ENCODE measurements at places on chromosomes 12 and 14.

DNA sequence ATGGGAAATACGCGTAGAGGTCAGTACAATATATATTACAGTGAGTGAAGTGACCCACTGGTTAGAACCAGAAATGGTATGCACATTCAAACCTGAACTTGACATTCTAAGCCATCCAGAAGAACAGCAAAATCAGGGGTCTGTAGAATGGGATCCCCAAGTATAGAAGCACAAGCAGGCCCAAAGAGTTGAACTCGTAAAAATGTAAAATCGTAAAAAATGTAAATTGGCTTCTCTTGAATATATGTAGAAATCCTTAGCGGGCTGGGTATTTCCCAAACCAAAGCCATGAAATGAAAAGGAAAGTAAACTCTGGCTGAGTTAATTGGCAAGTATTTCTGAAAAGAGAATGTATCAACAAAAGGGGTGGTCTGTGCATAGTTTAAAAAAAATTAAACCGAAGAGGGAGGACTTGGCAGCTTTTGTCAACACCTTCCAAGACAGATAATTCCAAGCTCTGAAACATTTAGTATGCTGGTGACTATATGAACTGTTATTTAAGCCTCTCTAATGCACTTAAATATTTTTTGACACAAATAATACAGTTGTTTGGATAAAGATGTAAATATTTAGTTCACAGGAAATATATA lies 1505.6 kb upstream of the FLRT2 start:
- DNase-seq = no peak

- DNase-seq = no peak
Measured at GRCh38 chr12:22160396-22161003, 114.5 kb downstream of the CMAS start.

GRCh38 chr12:65784289-65785015 lies 39.8 kb upstream of the HMGA2 start:
- no peak for DNase-seq

GRCh38 chr12:124184456-124184855 lies 110.4 kb upstream of the RFLNA start:
- no peak for DNase-seq

DNA sequence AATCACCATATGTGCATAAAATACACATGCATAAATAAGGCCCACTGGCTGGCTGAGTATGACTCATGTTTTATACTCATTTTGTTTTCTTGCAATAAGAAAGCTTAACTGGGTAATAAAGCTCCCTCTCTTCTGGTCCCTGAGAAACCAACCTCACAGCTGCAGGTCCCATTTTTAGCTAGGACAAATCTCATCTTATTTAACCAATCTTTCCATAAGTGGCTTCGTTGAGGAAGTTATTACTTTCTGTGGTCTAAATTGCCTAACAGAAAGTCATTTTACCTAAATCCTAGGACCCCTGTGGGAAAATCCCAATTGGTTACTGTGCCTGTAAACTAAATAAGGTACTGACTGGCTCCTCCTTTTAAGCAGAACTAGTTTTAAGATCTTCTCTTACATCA lies 232.8 kb upstream of the FBXO33 start:
- DNase-seq = no peak

DNA sequence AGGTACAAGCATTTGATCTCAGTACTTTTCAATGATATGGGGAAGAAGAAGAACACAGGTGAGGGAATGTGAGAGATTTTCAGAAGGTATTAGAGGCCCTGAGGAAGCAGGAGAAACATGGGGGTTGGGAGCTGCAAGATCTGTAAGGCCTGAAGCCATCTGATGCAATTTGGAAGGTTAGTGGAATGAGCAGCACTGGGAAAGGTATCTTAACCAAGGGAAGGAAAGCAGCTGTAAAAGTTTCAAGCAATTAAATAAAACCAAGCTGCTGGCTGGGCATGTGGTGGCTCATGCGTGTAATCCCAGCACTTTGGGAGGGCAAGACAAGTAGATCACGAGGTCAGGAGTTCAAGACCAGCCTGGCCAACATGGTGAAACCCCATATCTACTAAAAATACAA lies 104.4 kb upstream of the PARP11 start:
- DNase-seq = no peak

DNA sequence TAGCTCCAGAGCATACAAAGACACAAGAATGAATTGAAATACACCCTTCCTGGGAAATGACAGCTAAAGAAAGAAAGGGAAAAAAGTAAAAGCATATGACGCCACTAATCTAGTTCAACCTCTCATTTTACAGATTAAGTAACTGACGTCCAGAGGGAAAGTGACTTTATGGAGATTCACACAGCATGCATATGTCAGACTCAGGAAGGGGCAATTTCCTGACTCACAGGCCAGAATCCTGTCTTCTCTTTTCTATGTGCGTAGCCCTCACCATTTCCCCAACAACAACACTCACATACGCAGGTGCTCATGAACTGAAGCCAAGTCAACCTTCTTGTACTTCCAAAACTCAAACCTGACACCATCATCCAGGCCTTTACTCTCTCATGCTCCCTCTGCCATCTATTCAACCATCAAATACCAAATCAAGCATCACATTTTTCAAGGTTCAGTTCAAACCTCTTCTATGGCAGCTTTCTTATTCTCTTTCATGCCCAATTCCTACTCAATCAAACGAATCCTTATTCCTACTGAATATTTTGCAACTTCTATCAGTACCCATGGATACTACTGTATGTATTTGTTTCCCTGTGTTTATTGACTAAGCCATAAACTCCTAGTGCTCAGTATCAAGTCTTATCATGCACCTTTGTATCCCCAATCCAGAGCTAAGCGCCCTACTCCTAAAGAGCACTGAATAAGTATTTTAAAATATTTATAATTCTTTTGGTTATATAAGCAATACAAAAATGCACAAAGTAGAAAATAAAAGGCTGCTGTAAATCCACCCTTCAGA lies 52.8 kb downstream of the STXBP6 start:
- no peak for DNase-seq

DNA sequence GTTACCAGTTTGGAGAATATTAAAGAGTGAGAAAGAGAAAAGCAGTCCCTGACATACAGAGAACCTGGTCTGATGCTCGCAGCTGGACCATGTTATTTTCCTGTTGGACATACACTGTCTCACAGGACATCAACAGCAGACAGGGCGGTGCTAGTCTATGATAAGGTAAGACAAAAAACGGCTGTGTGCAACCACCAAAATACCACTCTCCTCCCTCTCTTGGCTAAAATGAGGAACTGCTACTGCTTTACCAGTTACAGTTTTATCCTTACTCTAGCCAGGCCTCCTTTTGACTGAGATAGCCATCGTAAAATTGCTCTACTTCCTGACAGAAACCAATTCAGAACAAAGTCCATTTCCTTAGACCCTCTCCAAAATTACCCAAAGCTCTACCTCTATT lies 47.0 kb upstream of the ERGIC2 start:
- DNase-seq = peak; percentile 14

DNA sequence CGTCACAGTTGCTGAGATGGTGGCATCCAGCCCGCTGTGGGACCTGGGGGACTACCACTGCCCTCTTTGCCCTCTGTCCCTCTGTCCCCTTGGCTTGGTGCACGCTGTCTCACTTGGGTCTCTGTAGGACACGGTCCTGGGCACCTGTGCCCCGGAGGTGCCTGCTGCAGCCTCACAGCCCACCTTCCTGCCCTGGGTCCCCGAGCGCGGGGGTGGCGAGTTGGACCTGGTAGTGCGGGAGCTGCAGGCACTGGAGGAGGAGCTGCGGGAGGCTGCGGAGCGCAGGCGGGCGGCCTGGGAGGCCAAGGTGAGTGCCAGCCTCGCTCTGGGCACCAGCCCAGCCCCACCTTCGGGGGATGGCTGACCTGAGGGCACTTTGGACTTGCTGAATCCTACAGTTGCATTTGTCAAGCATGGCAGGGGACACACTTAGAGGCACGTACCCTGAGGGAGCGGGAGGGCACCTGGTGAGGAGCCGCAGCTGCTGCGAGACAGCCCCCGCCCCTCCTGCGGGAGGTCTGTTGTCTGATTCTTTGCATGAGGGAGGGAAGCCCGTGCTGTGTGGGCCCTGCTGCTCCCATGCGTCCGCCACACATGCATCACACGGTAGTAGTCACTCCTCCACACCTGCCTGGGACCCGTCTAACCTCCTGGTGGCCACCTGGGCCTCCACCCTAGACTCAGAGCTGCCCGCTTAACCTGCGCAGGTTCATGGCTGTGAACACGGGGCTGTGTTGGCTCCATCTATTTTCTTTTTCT lies 6.8 kb downstream of the TEDC1 start:
- no peak for DNase-seq

- DNase-seq = no peak
Measured at GRCh38 chr14:28913056-28913455, 146.5 kb downstream of the FOXG1 start.

- DNase-seq = no peak
Measured at GRCh38 chr12:13811061-13811460, 170.3 kb downstream of the GRIN2B start.

DNA sequence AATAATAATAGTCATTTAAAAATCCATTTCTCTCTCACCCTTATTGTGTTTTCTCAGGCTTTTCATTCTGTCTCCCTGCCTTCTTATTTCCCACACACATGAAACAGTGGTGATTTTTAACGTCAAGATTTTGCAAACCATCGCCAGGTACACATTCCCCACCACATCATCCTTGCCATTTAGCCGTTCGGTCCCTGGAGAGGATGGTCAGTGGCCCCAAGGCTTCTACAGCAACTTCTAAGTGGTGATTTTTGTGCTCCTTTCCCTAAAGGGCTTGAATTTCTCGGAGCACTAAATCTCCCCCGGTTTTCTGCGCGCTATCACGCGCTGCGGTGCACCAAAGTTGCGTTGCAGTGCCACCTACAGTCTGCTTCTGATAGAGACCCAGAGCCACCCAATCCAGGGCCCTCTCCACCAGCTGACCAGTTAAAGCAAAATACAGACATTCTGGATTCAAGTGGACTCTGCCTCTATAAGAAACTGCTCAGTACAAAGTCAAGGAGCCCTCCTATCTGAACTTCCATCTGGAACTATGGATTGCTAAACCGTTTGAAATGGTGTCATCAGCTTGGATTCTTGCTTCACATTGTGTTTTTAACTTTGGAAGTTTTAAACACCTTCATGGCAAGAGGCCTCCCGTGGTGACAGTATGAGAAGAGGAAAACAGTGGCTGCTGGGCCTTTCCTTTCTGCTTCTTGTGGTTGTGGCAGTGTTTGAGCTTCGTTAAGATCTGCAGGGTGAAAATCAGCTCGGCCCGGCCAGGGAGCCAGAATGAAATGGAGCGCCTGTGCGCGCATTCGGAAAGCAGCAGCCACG lies 234.0 kb downstream of the SPTSSA start:
- DNase-seq = peak; percentile 60

DNA sequence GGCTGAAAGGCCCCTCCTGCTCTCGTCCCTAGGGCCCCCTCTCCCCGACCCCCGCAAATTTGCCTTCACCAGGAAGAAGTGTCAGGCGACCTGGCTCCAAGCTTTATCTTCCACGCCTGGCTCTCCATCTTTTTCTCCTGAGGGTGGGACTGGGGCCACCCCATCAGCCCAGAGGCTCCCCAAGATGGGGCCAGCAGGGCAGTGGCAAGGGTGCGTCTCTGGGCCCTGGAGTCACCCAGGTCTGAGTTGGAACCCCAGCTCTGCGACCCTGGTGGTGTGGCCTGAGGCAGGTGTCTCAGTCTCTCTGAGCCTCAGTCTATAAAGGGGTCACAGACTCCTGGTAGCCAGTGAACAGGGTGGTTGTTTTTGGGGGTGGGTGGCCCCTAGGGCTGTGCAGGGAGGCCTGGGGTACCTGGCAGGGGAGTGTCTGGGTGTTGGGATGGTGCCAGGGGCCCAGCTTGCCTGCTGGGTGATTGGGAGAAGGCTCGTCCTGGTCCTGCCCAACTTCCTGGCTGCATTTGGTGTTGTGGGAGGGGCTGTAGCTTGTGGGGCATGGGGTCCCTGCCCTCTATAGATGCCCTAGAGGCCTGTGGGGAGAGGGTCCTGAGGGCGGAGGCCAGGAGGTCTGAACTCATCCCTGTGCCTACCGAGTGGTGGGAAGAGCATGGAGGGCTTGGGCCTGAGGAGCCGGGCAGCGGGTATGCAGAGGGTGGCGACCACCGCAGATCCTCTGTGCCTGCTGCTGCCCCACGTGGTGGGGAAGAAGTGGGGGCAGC lies 7.6 kb downstream of the KIF26A start:
- no peak for DNase-seq

DNA sequence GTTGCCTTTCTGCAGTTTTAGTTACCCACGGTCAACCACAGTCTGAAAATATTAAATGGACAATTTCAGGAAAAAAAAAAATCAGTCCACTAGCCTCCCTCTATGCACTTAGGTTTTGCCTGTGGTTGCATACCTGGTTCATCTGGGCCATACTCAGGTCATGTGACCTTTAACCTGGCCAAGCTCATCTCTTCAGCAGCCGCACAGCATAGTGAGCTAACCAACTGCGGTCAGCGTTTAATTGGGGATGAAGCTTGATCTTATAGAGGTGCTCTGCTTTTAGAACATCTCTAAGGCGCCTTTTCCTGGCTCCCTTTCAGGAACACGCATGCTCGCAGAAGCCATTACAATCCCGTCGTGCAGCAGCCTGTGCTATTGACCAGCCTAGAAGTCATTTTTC lies 177.2 kb upstream of the HMGA2 start:
- no peak for DNase-seq

GRCh38 chr12:25495331-25496097 lies 57.6 kb downstream of the LMNTD1 start:
- DNase-seq = peak; percentile 64

- DNase-seq = no peak
Measured at GRCh38 chr14:71487449-71487848, 444.8 kb upstream of the RGS6 start.

GRCh38 chr12:27367078-27367477 lies 34.4 kb downstream of the BMAL2 start:
- DNase-seq = no peak

- no peak for DNase-seq
Measured at GRCh38 chr12:495466-495865, 35.7 kb downstream of the B4GALNT3 start.

GRCh38 chr14:52871606-52872005 lies 79.2 kb downstream of the FERMT2 start:
- no peak for DNase-seq

GRCh38 chr14:22570132-22570949 lies 18.7 kb downstream of the DAD1 start:
- DNase-seq = peak; percentile 88

DNA sequence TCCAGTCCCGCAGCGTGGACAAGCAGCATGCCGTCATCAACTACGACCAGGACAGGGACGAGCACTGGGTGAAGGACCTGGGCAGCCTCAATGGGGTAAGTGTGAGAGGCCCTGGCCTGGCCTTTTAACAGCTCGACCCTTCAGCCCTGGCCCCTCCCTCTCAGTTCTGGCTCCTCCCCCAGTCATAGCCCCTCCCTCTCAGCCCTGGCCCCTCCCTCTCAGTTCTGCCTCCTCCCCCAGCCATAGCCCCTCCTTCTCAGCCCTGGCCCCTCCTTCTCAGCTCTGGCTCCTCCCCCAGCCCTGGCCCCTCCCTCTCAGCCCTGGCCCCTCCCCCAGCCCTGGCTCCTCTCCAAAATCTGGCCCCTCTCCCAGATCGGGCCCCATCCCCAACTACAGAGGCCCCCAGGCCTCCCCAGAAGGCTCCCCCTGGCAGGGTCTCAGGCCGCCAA lies 11.2 kb downstream of the CEP170B start:
- DNase-seq = peak; percentile 35

DNA sequence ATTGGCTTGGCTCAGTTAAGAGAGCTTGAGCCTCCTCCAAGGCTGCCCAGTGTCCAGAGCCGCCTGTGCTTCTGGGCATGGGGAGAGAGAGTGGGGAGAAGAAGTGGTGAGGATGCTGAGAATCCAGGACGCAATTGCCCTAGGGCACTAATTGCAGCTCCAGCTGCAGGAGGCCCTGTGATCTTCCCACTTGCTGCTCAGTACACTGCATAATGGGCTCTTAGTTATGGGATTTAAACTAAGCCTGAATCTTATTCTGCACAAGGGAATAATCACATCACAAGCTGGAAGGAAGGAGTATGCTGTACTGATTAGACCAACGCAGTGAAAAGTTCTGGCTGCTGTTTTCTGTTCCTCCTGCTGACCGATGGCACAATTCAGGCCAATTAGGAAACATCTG lies 101.0 kb upstream of the PRMT8 start:
- no peak for DNase-seq
